ENCODE measurements at places on chromosomes 5 and 9.

DNA sequence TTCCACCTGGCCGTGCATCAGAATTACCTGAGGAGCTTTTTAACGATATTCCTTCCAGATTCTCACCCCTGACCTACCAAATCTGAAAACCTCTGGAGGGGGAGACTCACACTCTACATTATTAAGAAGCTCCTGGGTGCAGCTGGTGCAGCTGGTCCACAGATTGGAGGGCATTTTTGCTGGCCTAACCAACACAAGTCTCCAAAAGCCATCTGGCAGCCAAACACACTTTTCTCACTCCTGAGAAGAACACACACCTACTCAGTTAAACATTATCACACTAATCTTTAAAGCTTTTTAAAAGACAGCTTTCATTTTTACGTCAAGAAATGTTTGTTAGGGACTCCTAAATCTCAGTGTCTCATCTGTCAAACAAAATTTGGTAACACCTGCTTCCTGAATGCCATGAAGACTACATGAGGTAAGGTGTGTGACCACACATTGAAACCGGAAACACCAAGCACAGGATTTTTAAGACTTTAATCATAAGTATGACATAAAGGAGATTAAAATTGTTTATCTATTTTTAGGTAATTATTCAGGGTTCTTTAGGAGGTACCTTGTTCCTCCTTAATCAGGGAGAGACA lies 14.2 kb upstream of the PTPN3 start:
- DNase-seq: no peak

- DNase-seq: no peak
Measured at GRCh38 chr9:97573482-97574073, 59.6 kb downstream of the TSTD2 start.

DNA sequence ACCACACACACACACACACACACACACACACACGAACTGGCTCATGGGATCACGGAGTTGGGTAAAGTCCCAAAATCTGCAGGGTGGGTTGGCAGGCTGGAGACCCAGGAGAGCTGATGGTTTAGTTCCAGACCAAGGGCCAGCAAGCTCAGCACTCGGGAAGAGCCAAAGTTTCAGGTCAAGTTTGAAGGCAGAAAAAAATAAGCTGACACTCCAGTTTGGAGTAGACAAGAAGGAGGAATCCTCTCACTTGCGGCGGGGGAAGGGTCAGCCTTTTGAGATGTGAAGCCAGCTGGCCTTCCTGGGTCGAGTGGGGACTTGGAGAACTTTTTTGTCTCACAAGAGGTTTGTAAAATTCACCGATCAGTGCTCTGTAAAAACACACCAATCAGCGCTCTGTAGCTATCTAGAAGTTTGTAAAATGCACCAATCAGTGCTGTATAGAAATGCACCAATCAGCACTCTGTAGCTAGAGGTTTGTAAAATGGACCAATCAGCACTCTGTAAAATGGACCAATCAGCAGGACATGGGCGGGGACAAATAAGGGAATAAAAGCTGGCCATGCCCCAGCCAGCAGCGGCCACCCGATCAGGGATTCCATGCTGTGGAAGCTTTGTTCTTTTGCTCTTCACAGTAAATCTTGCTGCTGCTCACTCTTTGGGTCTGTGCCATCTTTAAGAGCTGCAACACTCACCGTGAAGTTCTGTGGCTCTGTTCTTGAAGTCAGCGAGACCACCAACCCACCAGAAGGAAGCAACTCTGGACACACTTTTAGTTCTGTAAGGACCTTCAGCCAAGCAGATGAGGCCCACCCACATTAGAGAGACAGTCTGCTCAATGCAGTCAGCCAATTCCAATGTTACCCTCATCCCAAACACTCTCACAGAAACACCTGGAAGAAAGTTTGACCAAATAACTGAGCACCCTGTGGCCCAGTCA lies 37.8 kb upstream of the UNC5A start:
- DNase-seq: no peak

- DNase-seq: peak; percentile 69
Measured at GRCh38 chr5:52800394-52801213, 12.9 kb downstream of the ITGA1 start.

DNA sequence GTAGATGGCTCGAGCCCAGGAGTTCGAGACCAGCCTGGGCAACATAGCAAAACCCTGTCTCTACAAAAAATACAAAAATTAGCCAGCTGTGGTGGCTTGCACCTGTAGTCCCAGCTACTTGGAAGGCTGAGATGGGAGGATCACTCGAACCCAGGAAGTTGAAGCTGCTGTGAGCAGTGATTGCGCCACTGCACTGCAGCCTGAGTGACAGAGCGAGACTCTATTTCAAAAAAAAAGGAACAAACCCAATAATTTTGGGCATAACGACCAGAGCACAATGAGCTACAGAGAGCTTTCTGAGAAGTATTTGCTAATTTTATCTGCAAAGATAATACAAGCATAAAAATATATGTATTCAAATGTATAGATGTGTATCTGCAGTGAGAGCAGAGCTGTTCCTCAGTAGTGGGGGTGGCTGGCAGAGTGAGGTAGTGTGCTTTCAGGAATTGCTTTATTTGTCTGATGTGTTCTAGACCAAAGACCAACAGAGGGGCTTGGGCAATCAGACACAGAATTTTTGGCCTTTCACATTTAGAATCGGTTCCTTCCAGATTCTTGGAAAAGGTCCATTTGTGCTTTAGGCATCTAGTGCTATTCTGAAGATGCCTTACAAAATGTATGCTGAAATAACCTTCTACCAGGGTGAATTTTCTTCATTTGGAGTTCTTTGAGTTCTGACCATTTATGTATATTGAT lies 5.2 kb downstream of the DOCK8 start:
- no peak for DNase-seq

- DNase-seq: peak; percentile 51
Measured at GRCh38 chr9:75229605-75230332, 141.5 kb downstream of the OSTF1 start.

DNA sequence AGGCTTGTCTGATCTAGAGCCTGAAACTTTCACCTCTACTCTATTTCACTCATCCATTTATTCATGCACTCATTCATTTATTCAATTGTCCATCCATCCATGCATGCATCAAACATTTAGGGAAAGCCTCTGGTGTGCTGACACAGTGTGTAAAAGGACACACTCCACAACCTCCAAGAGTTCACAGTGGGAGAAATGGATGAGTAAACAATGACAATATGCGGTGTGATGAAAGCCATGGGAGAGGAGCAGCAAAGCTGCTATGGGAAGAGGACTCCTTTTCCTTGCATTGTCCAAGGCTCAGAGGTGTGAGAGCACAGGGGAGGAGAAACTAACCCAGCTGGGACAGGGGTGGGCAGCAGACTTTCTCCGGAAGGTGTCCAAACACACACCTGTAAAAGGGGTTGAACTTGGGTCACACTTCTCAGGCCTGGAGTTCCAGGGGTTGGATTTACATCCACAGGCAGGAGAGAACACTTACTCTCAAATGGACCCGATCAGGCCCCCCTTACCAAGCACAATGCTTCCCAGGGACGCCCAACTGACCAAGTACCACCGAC lies 21.2 kb upstream of the PFDN1 start:
- DNase-seq: no peak

Data from left hindlimb (tissue), 1 donor.